ENCODE measurements at places on chromosomes 2 and 18.

- no peak for DNase-seq
Observed at GRCh38 chr2:14628901-14629300, 3.6 kb upstream of the LRATD1 start.

GRCh38 chr18:22563164-22563583 is 145.5 kb upstream of the CTAGE1 start:
- DNase-seq = no peak

DNA sequence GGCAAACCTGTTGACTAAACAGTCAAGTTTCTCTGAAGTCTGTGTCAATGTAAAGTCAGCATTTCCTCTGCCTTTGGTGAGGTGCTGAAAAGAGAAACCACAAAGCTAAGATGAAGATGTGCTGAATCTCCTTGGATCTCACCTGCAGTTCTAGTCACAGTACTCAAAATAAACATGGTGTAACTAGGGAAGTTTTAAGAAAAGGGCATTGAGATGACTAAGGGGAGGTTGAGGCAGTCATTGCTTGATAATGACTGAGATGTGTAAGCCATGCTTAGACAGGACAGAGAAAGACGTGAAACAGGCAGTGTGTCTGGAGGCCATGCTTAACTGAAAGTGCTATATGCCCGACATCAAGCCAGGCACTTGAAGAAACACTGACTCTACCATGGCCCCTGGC is 1010.0 kb upstream of the CELF4 start:
- no peak for DNase-seq

DNA sequence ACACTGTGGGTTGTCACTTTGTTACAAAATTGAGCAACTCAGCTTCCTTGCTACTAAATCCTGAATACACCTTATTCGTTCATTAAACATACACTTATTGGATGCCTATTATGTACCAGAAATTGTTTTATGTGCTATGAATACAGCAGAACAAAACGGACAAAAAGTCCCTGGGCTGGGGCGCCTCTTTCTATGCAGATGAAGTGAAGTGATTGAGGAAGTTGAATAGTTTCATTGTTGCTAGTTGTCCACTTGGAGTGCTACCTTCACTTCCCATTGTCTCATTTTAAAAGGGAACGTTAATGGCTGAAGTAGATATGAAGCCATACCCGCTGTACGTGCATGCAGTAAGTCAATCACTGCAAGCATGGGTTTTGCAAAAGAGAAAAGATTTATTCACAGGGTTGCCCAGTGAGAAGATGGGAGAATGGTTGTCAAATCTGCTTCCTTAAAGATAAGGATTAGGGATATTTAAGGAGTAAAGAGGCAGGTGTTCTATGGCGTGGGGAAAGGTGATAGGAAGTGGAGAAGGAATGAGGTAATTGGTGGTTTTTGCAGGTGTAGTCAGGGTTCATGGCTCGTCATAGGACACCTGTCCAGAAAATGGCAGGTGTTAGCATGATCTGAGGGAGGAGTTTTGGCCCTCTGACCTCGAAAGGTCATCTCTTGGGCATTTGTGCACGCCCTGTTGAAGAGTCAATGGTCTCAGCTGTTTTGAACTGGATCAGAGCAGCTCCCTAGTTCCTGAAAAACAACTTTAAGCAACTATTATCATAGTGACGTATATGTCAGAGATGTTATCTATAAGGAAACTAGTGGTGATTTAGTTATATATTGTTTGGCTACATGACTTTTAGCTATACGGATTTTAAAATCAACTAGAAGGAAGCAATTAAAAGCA is 23.5 kb downstream of the TRPM8 start:
- DNase-seq = no peak

DNA sequence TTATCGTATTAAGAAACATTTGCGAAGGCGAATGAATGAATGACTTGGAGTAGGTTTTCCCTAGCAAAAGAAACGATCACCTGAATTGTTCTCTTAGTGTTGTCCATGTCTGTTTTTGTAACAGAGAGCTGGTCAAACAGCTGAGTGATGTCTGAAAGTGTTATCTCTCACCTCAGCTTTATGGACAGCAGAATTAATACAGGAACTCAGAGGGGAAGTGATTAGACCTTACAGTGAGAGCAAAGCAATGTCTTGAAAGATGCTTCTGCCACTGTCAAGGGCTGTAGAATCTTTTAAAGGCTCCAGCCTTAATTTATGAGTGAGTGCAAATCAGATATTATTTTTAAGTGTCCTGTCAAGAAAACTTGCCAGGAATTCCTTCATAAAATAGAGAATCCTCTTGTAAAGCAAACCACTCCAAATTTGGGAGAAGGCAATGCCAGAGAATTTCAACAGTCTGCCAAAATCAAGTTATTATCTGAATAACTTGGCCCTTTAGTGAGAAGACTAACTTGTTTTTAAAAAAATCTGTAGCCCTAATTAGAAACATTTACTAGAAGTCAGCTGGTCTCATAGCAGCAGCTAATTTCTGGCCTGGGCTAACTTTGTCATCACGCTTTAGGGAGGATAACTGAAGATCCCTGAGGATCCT is 60.7 kb downstream of the CDC42EP3 start:
- DNase-seq = no peak

GRCh38 chr2:241867776-241868420 is 1.6 kb upstream of the RTP5 start:
- no peak for DNase-seq

- DNase-seq = no peak
Observed at GRCh38 chr2:187719510-187719909, 165.3 kb upstream of the TFPI start.

- DNase-seq = no peak
Observed at GRCh38 chr2:216695401-216695821, at the start of gene IGFBP5. IGFBP5 (minus strand) TSS chr2:216695549; CDS start chr2:216694775, 774 bp downstream.

DNA sequence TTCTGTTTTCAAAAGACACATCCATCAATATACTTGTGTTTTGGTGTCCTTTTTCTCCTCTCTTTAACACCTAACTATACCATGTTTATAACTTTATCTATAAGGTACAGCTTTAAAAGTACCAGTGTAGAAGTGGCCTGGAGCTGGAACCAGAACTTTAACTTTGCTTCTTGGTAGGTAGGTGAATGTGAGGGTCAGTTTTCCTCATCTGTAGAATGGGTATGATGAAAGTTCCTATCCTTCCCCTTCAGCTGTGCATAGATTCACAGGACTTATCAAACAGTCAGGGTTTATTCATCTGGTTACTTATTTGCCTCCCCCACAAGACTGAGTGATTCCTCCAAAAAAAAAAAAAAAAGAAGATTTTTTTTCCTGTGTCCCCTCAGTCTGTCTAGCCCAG is 12.7 kb downstream of the KCTD1 start:
- no peak for DNase-seq

DNA sequence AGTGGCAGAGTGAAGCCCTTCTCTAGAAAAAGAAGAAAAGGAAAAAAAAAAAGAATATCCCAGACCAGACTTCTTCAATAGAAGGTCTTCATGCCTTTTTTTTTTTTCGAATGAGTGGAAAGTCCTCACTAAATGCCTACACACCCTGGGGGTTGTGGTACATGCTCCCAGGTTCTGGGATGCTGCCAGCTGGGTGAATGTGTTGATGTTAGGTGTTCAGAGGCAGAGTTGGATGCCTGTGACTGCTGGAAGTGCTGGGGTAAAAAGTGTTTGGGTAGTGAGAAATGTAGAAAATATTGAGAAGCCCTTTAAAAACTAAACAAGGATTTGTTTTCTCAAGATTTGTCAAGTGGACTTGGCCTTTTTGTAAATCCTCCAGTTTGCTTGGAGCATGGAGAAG is 318.6 kb downstream of the SLC4A3 start:
- DNase-seq = no peak

GRCh38 chr18:54878659-54879358 is 50.5 kb downstream of the RAB27B start:
- DNase-seq = no peak

DNA sequence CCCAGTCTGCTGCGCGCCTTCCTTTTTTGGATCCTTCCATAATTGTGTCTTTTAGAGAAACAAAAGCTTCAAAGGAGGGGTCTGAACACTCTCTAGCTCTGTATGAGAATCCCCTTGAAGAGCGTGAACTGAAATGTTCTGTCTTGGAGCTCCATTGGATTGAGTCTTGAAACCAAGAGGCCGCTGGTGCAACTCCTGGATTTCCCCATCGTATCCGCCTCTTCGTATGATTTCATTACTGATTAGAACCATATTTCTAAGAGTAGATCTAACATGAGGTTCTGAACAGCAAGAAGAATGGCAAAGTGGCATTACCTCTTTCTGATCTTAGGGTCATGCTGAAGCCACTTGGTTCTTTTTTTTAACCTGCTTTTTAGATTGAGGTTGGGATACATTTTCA is 31.4 kb upstream of the NRP2 start:
- DNase-seq = no peak

- DNase-seq = no peak
Observed at GRCh38 chr18:70019136-70019535, 71.5 kb upstream of the CD226 start.

GRCh38 chr2:181648478-181649155 is 8.3 kb downstream of the CERKL start:
- no peak for DNase-seq

- no peak for DNase-seq
Observed at GRCh38 chr18:5439986-5440696, 103.7 kb downstream of the EPB41L3 start.

- DNase-seq = no peak
Observed at GRCh38 chr2:43592443-43592842, 3.4 kb downstream of the THADA start.

DNA sequence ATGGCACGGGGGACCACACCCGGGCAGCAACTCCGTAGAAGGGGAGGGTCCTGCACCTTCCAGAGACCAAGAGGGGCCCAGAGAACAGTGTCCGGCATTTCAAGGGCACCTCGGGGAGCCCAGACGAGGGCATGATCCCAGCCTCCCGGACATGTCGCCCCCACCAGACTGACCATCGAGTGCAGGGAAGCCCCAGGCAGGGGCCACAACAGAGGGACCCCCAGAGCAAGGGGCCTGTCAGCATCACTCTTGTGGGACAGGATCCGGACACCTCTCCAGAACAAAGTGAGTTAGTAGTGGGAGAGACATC is 50.4 kb upstream of the CTDP1 start:
- DNase-seq = no peak

Measured in CD4-positive, alpha-beta T cell (primary cell).